Activated naive CD8-positive, alpha-beta T cell treated with anti-CD3 and anti-CD28 coated beads, Interleukin-2, amount 10 ng/mL, durations not matched to agents 7 days and 5 days (primary cell): ENCODE measurements at places on chromosomes 16 and 17. TPM values are rescaled to one million over a fixed set of nuclear protein-coding genes. Genes with fewer than 3 reads are reported as not detected.

DNA sequence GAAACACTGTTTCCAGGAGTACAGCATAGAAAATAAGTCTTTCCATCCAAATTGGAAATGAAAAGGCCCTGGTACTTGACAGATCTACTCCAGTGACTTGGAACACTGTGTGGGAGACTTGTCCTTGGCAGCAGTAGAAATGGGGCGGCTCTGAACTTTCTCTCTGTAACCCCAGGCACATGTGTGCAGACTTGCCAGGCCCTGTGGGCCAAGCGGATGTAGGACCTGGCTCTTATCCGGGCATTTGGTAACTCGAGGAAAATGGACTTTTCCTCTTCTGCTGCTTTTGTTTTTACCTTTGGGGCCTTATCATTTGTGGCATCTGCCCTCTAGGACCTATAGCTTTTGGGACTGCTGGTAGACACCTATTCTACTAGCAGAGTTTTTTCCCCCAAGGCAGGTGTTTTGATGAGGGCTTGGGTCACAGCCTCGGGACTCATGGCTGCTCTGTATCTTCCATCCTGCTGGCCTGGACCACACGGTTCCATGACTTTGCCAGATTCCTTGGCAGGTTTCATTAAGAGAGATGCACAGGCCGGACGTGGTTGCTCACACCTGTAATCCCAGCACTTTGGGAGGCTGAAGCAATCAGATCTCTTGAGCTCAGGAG, 43.5 kb downstream of the SMPD3 start:
- H3K4me3 ChIP-seq = no peak overlapping the region
- H3K4me1 ChIP-seq = peaks cover 14% of the 10 kb centered on the region
- no peak for DNase-seq
- H3K27ac ChIP-seq = no peak overlapping the region

DNA sequence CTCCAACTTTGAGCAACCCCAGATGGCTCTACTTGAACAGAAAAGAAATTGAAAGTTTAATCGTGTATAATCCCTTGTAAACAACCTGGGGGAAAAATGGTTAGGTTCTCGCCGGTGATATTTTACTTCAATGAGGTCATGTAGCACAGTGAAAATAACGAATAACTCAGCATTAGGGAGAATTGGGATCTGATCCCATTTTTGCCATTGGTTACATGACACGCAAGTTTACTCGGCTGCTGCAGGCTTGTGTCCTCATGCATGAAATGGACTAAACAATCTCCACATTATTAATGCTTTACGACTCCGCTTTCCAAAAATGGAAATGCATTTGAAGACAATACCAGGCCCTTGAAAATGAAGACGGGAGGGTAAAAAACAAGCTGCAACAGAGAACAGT, 45.5 kb upstream of the LRRC37A3 start:
- no peak for DNase-seq
- peaks cover 41% of the 10 kb centered on the region for H3K4me1 ChIP-seq
- no peak overlapping the region for H3K27ac ChIP-seq
- H3K36me3 ChIP-seq = peaks cover 4% of the 10 kb centered on the region

DNA sequence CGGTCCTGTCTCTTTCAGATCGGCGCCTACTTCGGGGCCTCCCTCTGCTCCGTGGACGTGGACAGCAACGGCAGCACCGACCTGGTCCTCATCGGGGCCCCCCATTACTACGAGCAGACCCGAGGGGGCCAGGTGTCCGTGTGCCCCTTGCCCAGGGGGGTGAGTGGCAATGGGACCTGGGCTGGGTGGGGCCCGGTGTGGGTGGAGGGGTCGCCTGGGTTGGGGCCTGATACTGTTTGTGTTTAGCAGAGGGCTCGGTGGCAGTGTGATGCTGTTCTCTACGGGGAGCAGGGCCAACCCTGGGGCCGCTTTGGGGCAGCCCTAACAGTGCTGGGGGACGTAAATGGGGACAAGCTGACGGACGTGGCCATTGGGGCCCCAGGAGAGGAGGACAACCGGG, 37.7 kb downstream of the ITGAM start:
- H3K4me1 ChIP-seq = no peaks in the 10 kb centered on the region
- H3K27ac ChIP-seq = no peak overlapping the region
- no peak overlapping the region for H3K4me3 ChIP-seq
- peaks cover 35% of the 10 kb centered on the region for H3K27me3 ChIP-seq

GRCh38 chr16:19691161-19691711, 26.8 kb downstream of the KNOP1 start:
- peaks cover 22% of the 10 kb centered on the region for H3K36me3 ChIP-seq
- H3K4me1 ChIP-seq = peaks cover 17% of the 10 kb centered on the region
- H3K27ac ChIP-seq = no peak overlapping the region
- no peak for DNase-seq

- H3K4me3 ChIP-seq = no peak overlapping the region
- no peak overlapping the region for H3K27ac ChIP-seq
- H3K36me3 ChIP-seq = no peaks in the 10 kb centered on the region
- DNase-seq = no peak
- peaks cover 8% of the 10 kb centered on the region for H3K4me1 ChIP-seq
Measured at GRCh38 chr17:31743797-31744196, 115.2 kb downstream of the COPRS start.

DNA sequence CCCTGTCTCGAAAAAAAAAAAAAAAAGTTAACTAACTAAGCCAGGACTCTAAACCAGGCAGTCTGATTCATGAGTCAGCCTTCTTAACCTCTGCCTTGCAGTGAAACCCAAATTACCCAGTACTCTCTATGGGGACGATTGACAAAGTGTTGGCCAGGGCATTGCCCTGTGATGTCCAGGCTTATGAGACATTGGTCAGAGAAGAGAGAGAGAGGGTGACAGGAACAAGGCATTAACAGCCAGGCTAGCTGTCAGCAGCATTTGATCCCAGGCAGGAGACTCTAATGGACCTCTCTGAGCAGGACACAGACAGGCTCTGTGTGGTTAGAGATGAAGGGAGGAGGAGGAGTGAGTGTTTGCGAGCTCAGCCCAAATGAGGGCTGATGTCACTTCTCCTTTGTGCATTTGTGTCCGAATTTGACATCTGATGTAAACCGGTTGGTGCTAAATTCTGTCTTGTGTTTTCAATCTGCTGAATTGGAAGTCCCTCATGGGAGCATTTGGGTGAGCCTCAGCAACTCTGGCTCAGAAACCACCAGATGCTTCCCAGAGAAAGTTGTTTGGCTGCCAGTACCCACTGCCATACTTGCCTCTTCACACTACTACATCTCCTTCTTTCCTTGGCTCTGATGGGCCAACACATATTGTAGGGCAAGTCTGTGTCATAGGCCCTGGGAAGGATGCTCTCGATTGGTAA, 4.3 kb upstream of the MYL4 start:
- no peak for DNase-seq
- no peaks in the 10 kb centered on the region for H3K36me3 ChIP-seq

GRCh38 chr17:1800240-1800639, 29.5 kb downstream of the SMYD4 start:
- H3K27ac ChIP-seq = no peak overlapping the region
- no peak overlapping the region for H3K4me3 ChIP-seq
- H3K27me3 ChIP-seq = no peaks in the 10 kb centered on the region
- peaks cover 7% of the 10 kb centered on the region for H3K4me1 ChIP-seq
- H3K36me3 ChIP-seq = peaks cover 25% of the 10 kb centered on the region
- no peak for DNase-seq

DNA sequence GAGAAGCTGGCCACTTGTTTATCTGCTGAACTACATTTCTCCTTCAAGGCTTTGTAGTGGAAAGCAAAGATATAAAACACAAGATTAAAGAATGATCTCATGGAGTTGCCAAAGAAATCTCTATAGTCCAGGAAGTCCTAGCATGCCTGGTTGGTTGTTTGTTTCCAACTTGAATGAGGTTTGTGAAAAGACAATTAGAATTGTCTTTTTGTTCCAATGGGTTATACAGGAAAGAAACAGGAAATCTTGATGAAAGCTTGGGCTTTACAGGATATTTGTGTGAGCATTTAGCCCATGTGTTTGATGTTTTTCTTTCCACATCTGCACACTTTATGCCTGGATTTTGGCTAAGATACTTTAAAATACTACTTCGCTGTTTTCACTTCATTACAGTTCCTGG, 273.4 kb downstream of the CEP112 start:
- H3K27ac ChIP-seq = no peak overlapping the region
- peaks cover 5% of the 10 kb centered on the region for H3K27me3 ChIP-seq
- DNase-seq = no peak
- no peak overlapping the region for H3K4me3 ChIP-seq

- no peak overlapping the region for H3K27ac ChIP-seq
- H3K4me3 ChIP-seq = no peak overlapping the region
- H3K4me1 ChIP-seq = no peaks in the 10 kb centered on the region
- no peaks in the 10 kb centered on the region for H3K36me3 ChIP-seq
- H3K27me3 ChIP-seq = no peaks in the 10 kb centered on the region
- DNase-seq = no peak
Measured at GRCh38 chr16:52491216-52491615, 55.7 kb downstream of the TOX3 start.

DNA sequence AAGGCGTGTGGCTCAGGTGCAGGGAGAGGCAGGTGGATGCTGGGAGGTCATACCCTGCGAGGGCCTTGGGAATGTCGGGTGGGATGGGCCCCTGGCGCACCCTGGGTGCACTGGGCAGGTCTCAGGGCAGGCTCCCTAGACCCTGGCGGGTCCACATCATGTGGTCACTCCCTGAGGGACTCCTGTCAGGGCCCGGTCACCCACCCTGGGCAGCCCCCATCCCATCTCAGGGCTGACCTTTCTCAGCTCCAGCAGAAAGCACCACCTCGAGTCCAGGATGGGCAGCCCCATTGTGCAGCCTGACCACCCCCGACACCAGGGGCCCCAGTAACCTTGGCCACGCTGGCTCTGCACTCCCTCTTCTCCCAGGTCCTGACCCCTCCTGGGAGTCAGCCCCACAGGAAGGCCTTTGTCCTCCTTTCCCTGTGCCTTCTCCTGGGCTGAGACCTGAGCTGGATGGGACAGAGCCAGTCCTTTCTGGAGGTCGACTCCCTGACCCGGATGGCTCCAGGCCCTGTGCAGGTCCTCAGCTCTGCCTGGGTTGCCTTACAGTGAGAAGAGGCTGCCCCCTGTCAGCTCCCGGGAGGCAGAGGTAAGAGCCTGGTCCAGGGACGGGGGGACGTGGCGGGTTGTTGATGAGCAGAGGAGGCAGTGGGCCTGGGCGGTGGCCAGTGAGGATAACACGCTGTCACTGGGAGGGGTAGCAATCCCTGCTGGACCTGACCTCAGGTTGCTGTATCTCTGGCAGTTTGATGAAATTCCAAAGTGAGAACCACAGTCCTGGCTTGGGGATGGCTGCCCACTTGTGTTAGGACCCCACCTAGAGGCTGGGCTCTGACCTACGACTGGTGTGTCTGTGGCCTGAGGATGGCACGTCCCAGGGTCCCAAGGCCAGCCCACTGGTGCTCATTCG, 77.9 kb downstream of the GOSR1 start:
- H3K27ac ChIP-seq = no peak overlapping the region
- H3K27me3 ChIP-seq = peaks cover 2% of the 10 kb centered on the region
- peak; percentile 23 for DNase-seq
- no peaks in the 10 kb centered on the region for H3K36me3 ChIP-seq

DNA sequence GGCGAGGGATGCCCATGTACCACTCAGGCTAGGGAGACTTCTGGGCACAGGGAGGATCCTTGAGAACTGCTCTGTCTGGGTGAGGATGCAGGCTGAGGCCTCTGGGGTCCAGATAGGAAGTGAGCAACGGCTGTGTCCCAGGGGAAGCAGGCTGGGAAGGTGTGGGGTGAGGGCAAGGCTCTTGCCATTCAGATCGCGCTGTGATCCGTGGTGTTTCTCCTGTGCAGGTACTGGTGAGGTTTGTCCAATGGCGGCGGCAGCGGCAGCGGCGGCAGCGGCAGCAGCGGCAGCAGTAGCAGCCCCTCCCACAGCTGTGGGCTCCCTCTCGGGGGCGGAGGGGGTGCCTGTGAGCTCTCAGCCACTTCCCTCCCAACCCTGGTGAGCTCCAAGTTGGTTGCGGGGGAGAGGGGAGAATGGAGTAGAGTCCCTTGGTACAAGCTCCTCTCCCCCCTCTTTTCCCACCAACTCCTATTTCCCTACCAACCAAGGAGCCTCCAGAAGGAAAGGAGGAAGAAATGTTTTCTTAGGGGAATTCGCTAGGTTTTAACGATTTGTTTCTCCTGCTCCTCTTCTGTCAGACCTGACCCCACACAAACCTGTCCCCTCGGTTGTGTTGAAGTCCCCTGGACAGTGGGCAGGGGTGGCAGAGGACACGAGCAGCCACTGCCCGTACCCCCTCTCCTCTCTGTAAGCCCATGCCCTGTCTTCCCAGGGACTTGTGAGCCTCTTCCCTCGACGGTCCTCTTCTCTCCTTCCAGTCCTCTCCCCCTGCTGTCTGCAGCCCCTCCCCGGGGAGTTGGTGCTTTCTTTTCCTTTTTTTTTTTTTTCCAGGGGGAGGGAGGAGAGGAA, 1.9 kb upstream of the PRRT2 start:
- H3K4me3 ChIP-seq = peak overlapping the region; percentile 95
- peaks cover 35% of the 10 kb centered on the region for H3K36me3 ChIP-seq
- peak; percentile 76 for DNase-seq
- peak overlapping the region; percentile 86 for H3K27ac ChIP-seq
- H3K27me3 ChIP-seq = peaks cover 12% of the 10 kb centered on the region

GRCh38 chr17:79080761-79081290, 6.2 kb downstream of the ENGASE start:
- no peaks in the 10 kb centered on the region for H3K27me3 ChIP-seq
- no peak overlapping the region for H3K4me3 ChIP-seq
- H3K36me3 ChIP-seq = peaks cover 7% of the 10 kb centered on the region
- peaks cover 1% of the 10 kb centered on the region for H3K4me1 ChIP-seq
- no peak overlapping the region for H3K27ac ChIP-seq

- H3K27me3 ChIP-seq = peaks cover 19% of the 10 kb centered on the region
- H3K36me3 ChIP-seq = peaks cover 1% of the 10 kb centered on the region
- no peak overlapping the region for H3K27ac ChIP-seq
- DNase-seq = no peak
- H3K4me1 ChIP-seq = no peaks in the 10 kb centered on the region
- no peak overlapping the region for H3K4me3 ChIP-seq
Measured at GRCh38 chr16:21001262-21001661, 100.7 kb downstream of the LYRM1 start.

DNA sequence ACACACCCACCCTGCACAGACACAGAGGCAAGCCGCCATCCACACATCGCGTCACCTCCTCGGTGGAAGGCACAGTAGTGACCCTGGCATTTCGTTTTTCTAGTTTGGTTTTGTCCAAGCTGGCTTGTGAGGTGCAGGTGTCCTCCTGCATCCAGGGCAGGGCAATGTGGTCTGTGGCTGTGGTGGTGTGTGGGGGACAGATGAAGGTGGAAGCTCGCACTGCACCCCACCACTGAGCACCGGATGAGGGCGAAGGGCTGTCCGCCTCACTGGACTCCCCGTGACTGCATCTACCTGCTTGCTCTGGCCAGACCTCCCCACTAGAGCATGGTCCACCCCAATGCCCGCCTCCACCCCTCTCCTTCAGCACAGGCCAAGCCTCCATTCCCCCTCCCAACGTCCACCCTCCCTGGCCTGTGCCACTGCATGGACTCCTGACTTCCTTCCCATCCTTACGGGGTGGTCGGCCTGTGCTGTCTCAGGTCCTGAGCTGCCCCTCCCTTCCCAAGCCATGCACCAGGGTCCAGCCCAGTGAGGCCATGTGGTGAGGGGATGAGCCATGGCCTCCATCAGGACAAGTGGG, 78.8 kb upstream of the CBX4 start:
- H3K27ac ChIP-seq = no peak overlapping the region
- no peak overlapping the region for H3K4me3 ChIP-seq
- no peak for DNase-seq
- H3K36me3 ChIP-seq = no peaks in the 10 kb centered on the region
- H3K27me3 ChIP-seq = peaks cover 2% of the 10 kb centered on the region

PIPOX gene
- total RNA-seq = 3.5 TPM

FNDC8 gene
- total RNA-seq = not detected

DNAH2 gene
- total RNA-seq = not detected

ANKRD40CL gene
- total RNA-seq = not detected

PRR29 gene
- total RNA-seq = 1.00 TPM

GJD3 gene
- not detected for total RNA-seq

CFAP119 gene
- total RNA-seq = 4.4 TPM

TBX4 gene
- total RNA-seq = not detected

SOST gene
- not detected for total RNA-seq
